HFFc6 (cell line): ENCODE measurements at places on chromosomes 1 and 21.

DNA sequence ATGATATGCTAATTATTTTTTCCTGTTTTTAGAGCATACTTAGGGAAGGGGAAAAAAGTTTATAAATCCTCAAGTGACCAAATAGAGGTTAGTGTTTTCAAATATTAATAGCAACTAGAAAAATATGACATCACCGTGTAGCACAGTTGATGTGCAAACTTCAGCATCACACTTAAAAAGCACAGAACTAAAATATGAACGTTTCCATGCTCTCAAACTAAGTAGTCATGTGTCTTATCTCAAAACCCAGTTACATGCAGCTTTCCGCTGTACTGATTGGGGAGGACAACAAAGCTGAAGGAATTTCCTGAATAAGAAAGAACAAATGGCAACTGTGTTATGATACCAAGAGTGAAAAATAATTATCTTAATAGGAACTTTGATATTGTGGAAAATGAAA is 903.7 kb downstream of the ADGRL2 start:
- DNase-seq: no peak
- H3K36me3 ChIP-seq: no peaks in the 10 kb centered on the region
- no peaks in the 10 kb centered on the region for H3K27me3 ChIP-seq
- no peak overlapping the region for H3K27ac ChIP-seq
- H3K4me3 ChIP-seq: no peak overlapping the region

DNA sequence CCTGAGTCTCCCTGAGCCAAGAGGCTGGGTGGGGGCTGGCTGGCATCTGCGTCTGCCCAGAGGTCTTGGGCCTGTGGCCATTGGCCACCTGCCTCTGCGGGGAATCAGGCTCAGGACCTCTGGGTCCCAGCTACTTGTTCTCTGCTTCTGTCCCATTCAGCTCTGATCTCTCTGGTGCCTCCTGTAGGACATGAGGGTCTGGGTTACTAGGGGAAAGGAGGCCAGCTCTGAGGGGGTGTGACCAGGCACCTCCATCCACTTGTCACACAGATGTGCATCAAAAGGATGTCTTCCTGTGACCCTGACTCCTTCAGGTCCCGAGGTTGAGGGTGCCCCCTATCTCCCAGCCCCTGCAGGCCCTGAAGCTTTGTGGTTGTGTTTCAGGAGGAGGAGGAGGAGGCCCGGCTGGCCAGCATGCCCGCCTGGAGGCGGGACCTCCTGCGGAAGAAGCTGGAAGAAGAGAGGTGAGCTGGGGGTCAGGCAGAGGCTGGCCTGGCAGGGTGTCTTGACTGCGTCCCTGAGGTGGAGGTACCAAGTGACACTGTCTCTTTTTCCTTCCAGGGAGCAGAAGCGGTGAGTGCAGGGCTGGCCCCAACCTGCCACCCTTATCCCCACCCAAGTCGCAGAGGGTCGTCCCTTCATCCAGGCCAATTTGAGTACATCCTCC is 9.0 kb downstream of the TNFRSF25 start:
- DNase-seq: no peak
- H3K36me3 ChIP-seq: no peaks in the 10 kb centered on the region
- H3K4me3 ChIP-seq: no peak overlapping the region
- no peak overlapping the region for H3K27ac ChIP-seq
- peaks cover 48% of the 10 kb centered on the region for H3K27me3 ChIP-seq

DNA sequence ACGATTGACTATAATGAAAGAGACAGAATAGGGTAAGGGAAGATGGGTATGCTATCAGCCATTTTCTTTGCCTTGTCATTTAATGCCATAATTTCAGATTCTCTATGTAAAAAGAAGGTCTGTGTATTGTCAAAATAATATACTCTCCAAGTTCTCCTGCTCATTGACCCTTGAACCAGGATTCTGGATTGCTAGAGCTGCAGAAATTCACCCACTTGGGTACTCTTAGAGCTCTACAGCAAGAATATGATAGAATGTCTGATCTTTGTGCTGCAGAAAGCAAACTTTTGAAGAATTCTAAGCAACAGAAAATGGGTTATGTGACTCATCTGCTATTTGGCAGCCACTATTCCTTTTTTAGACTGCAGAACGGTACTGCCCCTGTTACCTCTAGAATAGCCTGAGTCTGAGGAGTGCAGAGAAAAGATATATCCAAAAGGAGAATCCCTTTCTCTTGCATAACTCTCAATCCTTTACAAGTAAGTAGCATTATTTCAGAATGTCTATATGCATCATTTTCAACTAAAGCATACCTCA is 78.2 kb upstream of the TENT5C start:
- H3K4me1 ChIP-seq: peaks cover 17% of the 10 kb centered on the region
- no peak overlapping the region for H3K27ac ChIP-seq
- no peak overlapping the region for H3K4me3 ChIP-seq
- peaks cover 10% of the 10 kb centered on the region; the same call in 1 of the 2 replicates for H3K36me3 ChIP-seq
- H3K27me3 ChIP-seq: no peaks in the 10 kb centered on the region; the same call in 1 of the 2 replicates

DNA sequence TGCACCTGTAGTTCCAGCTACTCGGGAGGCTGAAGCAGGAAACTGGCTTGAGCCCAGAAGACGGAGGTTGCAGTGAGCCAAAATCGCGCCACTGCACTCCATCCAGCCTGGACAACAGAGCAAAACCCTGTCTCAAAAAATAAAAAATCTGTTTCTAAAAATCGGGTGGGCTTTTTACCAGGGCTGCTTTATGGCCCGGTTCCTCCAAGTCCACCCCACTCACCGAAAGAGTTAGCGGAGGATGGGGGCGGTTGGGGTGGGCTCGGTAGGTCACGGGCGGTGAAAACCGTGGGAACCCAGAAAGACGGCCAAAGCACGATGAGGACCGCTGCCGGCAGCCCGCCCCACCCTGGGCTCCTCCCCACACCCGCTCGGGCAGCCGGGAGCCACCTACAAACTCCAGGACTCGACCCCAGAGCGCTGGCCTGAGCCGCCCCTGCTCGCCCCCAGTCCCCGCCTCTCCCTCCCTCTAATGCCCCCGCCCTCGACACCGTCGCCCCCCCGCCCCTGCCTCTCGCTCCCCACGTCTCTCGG is 846 bp upstream of the PER3 start:
- DNase-seq: peak; percentile 30
- H3K4me3 ChIP-seq: peak overlapping the region; percentile 88
- peaks cover 9% of the 10 kb centered on the region for H3K4me1 ChIP-seq
- H3K27me3 ChIP-seq: peaks cover 3% of the 10 kb centered on the region
